Myocyte (in vitro differentiated cells): ENCODE measurements at places on chromosomes 5 and 9. TPM values are rescaled to one million over a fixed set of nuclear protein-coding genes. Genes with fewer than 3 reads are reported as not detected.
A peak's percentile ranks its signal among the peaks of the same experiment; 100 is the strongest.

DNA sequence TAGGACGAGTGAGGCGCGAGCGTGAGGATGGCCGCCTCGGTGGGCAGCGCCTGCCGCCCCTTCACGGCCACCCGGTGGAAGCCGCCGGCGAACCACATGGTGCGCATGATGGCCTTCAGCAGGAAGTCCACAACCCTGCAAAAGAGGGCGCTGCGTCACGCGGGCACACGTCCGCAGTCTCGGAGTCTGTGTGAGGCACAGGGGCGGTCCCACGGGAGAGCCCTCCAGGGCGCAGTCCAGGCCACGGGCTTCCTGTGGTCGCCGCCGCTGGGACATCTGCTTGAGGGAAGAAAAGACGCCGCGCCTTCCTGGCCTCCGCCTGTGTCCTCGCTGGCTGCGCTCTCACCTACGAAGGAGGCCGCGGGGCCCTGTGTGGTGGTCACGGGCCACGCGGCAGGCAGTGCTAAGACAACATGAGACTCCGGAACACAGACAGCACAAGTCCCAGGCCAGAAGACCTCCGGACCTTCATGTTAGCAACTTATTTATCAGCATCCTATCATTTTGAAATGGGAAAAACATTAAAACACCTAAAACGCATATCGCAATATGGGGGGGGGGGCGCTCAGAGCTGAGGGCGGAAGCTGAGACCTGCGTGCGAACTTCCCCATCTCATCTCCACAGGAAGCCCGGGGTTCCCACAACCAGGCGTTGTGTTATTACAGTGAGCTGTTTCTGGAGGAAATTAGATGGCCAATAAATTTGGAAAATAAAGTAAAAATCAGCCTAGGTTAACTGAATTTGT lies 28.8 kb downstream of the LPCAT1 start:
- no peak for DNase-seq

DNA sequence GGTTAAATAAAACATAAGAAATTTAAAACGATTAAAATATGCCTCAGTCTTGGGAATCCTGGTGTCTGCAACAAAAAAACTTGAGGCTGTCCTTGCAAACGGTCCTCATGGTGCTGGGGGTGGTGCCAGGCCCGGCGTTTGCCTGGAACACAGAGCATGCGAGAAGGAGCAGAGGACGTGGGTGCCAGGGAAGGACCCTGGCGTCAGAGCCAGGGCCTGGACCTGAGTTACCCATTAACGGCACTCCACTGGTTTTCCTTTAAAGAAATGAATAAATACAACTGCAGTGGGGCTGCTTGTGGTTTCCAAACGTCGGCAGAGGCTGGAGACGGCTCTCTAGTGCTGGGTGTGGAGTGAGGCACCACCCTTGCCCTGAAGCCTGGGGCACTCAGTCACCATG lies at the start of gene SLC6A18:
Gene SLC6A18, plus strand, starts transcription at position 301 of the 400 bp plus-strand sequence. Its CDS starts 97 bp downstream, at position 398.
- no peak for DNase-seq

SHOC1 gene
- not detected in 2 replicates for total RNA-seq

DNA sequence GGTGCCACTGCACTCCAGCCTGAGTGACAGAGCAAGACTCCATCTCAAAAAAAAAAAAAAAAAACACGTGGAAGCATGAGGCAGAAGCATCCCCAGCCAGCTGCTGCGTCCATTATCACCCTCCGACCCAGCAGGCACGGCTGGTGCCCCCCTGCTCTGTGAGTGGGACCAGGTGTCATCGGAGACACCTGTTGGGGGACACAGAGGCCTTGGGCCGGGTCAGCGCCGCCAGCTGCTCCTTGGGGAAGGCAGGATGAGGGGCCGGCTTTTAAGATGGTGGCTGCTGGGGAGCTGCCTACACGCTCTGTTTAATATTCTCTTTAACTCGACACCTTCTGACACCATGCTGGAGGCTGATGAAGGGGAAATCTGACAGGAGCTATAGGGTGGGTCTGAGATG lies 80.2 kb upstream of the RUFY1 start:
- DNase-seq: no peak

SPINK6 gene
- not detected in 2 replicates for total RNA-seq

DNA sequence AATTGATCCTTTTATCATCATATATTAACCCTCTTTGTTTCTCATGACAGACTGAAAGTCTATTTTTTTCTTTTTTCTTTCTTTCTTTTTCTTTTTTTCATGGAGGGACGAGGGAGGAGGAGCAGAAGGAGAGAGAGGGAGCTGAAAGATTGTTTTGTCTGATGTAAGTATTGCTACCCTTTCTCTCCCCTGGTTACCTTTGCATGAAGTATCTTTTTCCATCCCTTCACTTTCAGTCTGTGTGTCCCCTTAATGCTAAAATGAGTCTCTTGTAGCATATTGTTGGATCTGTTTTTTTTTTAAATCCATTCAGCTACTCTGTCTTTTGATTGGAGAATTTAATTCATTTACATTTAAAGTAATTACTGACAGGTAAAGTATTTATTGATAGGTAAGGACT lies 27.5 kb upstream of the SERINC5 start:
- DNase-seq: no peak

GRCh38 chr9:110206389-110206788 lies 1.6 kb downstream of the C9orf152 start:
- DNase-seq: no peak

ACTL7B gene
- not detected in 2 replicates for total RNA-seq

GRCh38 chr5:6585939-6586646 lies 46.8 kb downstream of the NSUN2 start:
- DNase-seq: no peak

KIF3A gene
- total RNA-seq: 7.1 and 7.4 TPM in 2 replicates

GRCh38 chr5:61734001-61734400 lies 401.9 kb downstream of the ZSWIM6 start:
- no peak for DNase-seq

- no peak for DNase-seq
Observed at GRCh38 chr9:129323376-129323998, 145.4 kb upstream of the IER5L start.

- DNase-seq: peak; percentile 64
Observed at GRCh38 chr5:87411973-87412629, 629 bp downstream of the CCNH start.

DNA sequence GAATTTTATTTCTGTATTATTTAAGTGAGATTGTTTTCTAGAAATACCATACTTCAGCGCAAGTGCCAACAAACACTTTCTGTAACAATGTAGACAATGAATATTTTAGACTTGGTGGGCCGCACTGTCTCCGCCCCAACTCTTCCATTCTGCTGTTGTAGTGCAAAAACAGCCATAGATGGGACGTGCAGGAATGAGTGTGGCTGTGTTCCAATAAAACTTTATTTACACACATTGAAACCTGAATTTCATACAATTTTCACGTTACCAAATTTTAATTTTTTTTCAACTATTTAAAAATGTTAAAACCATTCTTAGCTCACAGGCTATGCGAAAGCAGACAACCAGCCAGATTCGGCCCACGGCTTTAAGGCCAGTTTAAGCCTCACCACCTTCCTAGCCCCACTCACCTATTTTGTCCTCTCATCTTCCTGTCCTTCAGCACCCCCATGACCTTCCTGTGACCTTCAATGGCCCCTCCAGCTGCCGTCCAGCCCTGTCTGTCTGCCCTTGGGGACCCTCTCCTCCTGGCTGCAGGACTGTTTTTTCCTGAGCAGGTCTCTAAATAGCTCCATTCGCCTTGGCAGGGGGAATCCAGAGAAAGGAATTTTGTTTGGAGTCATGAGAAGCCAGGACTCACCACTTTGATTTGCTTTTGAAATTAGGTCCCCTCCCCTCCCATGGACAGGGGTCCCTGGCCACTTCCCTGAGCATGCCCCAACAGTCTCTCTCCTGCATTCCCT lies 11.2 kb upstream of the ANXA6 start:
- DNase-seq: no peak

DNA sequence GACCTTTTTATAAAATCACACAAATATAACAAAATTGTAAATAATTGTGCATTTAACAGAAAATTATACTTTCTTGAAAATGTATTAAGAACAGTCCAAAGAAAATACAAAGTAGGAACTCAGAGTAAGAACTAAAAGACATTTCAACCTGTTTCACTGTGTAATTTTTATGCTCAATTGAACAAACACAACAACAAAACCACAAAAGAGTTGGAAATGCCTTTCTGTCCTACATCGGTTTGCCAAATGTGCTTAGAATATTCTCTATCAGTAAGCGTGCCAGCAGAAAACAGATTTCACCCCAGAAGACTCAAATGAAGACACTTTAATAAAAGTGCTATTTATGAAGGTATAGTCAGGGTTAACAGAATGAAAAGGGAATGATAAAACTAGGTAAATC lies 592.1 kb downstream of the PRELID2 start:
- DNase-seq: no peak

NR2F1 gene
- 5.4 and 7.7 TPM in 2 replicates for total RNA-seq

SPOCK1 gene
- total RNA-seq: 9.5 and 9.7 TPM in 2 replicates

DNA sequence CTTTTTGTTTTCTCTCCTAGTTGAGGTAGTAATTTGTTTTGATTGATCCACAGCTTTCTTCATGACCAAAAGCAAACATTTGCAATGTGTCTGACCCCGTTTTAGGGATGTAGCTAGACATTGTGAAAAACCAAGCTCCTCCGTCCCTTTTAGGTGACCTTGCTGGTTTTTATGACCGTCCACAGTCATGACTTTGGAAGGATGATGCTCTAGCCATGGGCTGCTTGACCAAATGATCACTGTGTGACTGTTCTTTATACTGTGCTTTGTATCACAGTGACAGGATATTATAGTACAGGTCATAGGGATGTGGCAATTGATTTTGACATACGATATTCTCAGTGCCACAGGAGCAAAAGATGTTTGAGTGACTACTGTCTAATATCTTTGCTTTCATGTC lies 54.4 kb downstream of the KCNN2 start:
- DNase-seq: no peak

DNA sequence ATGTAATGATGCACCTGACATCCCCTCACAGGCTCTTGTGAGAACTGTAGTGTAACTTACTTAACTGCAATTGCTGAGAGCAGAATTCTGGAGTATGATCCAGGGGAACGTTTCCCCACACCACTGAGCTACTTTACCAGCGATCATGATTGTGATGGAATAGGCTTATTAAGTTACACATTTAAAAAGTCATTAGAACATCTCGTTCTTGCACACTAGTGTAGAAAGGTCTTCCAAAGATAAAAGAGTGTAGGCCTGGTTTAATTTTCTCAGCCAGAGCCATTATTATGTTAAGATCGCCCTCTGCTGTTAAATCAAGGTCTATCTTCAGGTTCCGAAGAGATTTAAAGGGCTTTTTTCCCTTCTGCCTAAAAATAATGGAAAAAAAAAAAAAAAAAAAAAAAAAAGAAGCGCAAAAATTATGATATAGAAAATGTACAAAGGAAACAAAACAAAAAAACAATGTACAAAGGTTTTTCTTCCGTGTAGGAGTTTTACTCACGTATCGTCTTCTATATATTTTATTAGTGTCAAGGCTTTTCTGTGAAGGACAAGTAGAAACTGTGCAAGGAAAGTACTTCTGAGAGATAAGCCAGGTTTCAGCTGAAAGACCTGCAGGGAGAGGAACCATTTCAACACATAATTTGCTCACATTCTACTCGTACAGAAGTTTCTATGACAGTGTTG lies 18.6 kb upstream of the MOB3B start:
- peak; percentile 49 for DNase-seq

- no peak for DNase-seq
Observed at GRCh38 chr5:1727571-1727970, 72.1 kb downstream of the MRPL36 start.

GRCh38 chr9:133578524-133579441 lies 30.4 kb downstream of the FAM163B start:
- no peak for DNase-seq

DNA sequence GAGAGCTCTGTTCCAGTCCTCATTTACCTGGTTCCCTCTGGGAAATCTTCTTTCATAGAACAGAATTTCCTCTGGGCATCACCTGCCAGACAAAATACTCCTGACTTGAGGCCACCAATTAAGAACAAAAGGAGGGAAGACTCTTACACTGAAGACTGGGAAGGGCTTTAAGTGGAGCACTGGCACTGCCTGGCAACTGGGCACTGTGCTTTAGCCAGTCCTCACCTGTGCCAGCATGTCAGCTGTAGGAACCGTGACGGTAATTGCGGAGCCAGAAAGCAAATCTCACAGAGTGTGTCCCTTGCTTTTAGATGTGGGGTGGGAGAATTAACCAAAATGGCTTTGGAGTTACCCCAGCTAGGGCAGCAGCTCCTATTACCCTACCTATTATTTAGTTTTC lies 40.6 kb downstream of the FAM219A start:
- no peak for DNase-seq

GRCh38 chr5:57407391-57407790 lies 75.2 kb downstream of the ACTBL2 start:
- no peak for DNase-seq

DNA sequence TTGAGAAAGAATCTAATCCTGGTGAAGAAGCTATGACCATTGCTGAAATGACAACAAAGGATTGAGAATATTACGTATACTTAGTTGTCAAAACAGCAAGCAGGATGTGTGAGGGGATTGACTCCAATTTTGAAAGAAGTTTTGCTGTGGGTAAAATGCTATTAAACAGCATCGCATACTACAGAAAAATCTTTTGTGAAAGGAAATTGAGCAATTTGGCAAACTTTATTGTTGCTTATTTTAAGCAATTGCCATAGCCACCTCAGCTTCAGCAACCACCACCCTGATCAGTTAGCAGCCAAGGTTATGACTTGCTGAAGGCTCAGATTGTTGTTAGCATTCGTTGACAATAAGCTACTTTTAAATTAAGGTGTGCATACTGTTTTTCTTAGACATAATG lies 22.5 kb upstream of the ARL14EPL start:
- DNase-seq: no peak

STK10 gene
- total RNA-seq: 22.3 and 23.2 TPM in 2 replicates

DNA sequence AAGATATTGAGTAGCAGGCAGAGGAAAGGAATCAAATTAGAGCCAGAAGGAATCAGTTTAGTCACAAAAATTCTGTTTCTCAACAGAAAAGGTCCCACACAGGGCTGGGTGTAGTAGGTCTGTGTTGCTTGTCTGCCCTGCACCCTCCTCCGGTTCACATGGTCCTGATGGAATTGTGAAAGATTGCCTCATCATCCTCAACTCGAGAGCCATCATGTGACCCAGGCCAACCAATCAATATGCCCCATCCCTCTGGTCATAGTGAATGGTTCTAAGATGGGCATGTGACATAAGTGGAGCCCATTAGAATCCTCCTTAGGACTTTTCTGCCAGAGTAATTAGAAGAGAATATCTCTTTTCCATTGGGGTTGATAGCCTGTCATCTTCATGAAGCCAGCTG lies 56.7 kb upstream of the RAD23B start:
- DNase-seq: no peak

KCNN2 gene
- total RNA-seq: not detected in 2 replicates

DNA sequence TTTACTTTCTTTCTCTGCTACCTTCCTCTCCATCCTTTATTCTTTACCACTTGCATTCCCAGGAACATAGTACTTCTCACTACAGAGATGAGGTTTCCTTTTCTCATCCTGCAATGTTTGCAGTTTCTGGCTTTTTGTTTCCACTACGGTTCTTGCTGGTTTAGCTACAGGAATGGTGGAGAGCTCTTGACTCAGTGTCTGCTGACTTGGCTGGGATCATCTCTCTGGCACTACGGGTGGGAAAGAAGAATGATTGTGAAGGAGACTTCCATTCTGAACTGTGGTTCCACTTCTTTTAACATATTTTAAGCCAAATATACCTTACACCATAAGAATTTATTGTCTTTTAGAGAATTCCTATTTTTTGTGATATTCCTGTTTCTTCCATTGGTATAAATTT lies 65.1 kb downstream of the NREP start:
- DNase-seq: no peak

PCDHGA5 gene
- 1.7 and 2.2 TPM in 2 replicates for total RNA-seq

FAM78A gene
- total RNA-seq: 6.1 and 7.0 TPM in 2 replicates
